Stimulated activated CD4-positive, alpha-beta T cell treated with anti-CD3 and anti-CD28 coated beads, Interleukin-12 subunit alpha, Interleukin-12 subunit beta, amount 100 ng/mL, for 4 hours (primary cell): ENCODE measurements at places on chromosomes 2 and 18.

- no peak for DNase-seq
Measured at GRCh38 chr2:170222298-170222697, 44.4 kb downstream of the MYO3B start.

- no peak for DNase-seq
Measured at GRCh38 chr2:198347349-198347748, 543.0 kb downstream of the PLCL1 start.

DNA sequence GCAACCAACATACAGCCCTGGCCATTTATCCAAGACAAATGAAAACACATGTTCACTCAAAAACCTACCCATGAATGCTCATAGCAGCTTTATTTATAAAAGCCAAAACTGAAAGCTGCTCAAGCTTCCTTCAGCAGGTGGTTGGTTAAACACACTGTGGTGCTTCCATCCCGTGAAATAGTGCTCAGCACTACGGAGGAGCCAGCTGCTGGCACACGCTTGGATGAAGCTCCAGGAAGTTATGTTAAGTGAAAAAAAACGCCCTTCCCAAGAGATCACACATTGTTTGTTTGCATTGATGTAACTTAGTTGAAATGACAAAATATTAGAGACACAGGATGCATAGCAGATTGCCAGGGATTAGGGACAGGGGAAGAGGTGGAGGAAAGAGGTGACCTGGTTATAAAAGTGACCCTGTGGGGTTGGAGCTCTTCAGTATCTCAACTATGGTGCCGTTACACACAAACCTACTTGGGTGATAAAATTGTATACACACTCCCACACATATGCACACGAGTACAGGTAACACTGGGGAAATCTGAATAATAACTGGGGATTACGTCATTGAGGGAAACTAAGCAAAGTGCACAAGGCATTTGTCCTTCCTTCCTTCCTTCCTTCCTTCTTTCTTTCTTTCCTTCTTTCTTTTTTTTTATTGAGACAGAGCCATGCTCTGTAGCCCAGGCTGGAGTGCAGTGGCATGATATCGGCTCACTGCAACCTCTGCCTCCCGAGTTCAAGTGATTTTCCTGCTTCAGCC lies 6.2 kb upstream of the ALPG start:
- DNase-seq = no peak

- DNase-seq = no peak
Measured at GRCh38 chr18:56509656-56510055, 128.7 kb downstream of the TXNL1 start.

DNA sequence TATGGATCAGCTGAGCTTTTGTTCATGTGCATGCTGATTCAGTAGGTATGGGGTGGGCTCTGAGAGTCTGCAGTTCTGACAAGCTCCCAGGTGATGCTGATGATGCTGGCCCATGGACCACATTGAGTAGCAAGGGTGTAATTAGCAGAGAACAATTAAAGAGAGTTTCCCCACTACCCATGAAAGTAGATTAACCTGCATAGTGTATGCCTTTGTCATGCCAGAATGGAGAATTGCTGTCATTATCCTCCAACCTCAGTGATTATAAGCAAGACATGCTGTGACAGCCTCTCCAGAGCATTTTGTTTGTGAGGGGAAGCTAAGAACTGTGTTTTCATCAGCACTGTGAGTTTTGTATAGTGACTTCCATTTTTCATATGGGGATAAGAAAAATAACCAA lies 59.5 kb upstream of the LYPD1 start:
- no peak for DNase-seq

DNA sequence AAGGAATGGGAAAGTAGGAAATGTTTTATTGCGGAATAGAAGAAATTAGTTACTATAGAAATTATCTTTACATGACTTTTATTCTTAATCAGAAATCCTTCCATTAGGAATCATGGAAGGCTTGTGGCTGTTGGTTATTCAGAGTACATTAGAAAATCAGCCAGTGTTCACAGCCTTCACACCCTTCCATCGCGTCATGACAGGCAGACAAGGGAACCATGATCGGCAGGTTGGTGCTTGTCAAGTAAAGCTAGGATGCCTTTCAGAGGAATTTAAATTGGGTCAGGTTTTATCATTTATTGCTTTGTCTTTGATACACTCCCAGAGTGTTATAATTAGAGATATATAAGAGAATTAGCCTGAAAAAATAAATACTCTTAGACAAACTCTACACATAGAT lies 400.6 kb downstream of the THSD7B start:
- DNase-seq = no peak

DNA sequence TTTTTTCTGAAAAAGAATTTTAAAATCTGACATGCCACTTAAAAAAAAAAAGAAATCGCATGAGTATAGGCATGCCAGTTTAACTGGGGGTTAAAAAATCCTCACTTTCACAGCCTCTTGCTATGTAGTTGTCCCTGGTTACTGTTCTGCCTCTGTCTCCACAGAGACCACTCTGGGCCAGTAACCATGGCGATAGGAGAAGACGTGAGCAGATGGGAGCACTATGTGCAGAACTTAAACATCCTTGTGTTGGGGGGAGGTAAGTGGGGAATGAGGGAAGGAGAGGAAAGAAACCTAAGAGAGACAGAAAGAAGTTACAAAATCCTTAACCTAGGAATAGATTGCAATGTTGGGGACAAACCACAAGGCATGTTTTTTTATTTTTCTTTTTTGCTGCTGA lies 75.9 kb upstream of the CYRIA start:
- DNase-seq = no peak

DNA sequence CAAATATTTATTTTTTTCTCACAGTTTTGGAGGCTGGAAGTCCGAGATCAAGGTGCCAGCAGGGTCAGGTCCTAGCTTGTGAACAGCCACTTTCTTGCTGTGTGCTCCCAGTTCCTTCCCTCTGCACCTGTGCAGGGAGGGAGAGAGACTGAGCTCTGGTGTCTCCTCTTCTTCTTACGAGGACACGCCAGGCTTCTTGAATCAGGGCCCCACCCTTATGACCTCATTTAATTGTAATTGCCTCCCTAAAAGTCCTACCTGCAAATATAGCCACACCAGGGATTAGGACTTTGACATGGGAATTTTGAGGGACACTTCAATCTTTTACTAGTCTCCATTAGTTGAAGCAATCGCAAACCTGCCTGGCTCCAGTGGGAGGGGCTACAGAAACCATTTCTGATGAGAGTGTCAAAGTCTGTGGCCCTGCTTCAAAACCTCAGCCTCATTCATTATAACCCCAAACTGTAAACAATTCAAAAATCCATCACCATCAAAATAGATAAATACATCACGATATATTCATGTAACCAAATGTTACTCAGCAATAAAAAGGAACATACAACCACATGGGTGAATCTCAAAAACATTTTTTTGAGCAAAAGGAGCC lies 18.2 kb upstream of the SEH1L start:
- no peak for DNase-seq

GRCh38 chr2:27920148-27920885 lies 29.8 kb downstream of the BABAM2 start:
- DNase-seq = no peak

DNA sequence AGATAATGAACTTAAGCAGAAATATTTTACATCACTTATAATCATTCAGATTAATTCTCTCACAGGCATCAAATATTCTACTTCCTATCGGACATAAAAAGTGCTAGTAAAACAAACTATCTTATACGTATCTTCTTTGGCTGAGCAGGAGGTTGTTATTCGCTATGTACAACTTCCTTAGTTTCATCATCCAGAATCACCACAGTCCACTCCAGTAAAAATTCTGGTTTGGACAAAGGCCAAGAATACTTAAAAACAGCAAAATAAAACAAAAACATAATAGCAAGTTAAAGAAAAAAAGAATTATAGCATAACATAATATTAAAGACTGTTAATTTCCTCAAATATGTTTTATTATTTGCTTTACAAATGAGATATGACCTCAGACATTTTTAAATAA lies 1077.1 kb upstream of the CELF4 start:
- DNase-seq = no peak

DNA sequence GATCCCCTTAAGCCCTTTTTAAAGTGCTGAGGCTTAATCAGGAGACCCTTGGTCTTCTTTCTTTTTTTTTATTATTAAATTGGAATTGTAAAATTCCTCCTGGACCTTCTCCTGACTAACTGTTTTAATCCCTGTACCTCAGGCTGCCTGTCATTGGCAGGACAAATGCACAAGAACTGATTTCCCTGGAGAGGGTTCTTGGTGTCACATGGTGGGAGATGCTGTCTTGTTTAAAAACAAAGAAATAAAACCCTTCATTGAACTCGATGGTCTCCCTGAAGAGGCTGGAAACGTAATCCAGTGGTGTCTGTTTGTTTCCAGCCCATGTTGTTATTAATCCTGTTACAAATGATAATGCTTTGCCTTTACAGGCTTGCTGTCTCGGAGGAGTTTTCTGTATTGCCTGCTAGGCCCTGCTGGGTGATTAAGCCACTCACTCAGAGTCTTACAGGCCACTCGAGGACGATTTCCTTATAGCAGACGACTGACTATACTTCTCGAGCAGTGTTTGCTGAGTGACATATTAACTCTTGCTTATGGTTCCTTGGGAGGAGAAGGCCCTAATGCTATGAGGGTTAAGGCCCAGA lies 100.5 kb upstream of the MGAT5 start:
- DNase-seq = no peak

- DNase-seq = no peak
Measured at GRCh38 chr2:107002735-107003134, 116.8 kb upstream of the ST6GAL2 start.

DNA sequence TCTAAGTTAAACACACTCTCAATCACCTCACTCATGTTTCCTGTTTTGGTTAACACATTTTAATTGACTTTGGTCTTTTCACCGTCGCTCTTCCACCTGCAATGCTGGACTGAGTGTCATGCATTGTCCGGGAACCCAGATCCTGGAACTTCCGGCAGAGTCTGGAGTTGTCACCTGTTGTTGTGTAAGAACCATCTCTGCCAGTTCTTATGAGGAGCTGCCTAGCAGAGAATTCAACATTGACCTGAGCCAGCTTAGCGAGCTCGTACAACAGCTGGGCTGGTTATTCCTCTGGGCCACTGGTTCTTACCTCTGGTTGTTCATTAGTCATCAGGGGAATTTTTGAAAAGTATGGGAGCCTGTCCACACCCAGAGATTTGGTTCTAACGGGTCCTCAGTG lies 75.7 kb downstream of the BCL2L11 start:
- DNase-seq = no peak

DNA sequence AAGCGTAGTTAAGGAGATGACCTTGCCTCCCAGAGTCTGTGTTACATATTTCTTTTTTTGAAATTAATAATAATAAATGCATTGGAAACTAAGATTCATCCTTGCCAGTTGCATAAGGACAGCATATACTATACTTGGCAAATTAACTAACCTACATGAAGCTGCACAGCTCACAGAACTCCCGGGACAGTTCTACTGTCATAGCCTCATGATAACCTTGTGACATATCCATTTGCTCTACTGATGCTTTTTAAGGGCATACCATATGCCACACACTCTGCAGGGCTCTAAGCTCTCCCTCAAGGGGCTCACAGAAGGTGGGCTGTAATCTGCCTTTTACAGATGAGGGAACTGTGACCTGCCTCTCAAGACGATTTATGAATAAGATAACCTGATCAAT lies 3.8 kb downstream of the ITGB1BP1 start:
- DNase-seq = no peak

DNA sequence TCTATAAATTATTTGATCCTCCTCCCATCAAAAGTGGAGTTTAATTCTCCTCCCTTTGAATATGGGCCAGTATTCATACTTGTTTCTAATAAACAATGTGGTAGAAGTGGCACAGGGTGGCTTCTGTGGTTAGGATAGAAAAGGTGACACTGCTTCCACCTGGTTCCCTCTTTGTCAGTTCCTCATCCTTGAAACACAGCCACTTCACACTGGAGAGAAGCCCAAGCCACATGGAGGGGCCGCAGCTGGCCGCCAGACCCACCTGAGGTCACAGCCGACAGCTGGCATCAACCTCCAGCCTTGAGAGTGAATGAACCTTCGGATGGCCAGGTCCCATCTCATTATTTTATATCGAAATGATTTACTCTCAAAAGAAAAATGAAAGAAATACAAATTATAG lies 27.5 kb upstream of the SLC66A3 start:
- DNase-seq = no peak

DNA sequence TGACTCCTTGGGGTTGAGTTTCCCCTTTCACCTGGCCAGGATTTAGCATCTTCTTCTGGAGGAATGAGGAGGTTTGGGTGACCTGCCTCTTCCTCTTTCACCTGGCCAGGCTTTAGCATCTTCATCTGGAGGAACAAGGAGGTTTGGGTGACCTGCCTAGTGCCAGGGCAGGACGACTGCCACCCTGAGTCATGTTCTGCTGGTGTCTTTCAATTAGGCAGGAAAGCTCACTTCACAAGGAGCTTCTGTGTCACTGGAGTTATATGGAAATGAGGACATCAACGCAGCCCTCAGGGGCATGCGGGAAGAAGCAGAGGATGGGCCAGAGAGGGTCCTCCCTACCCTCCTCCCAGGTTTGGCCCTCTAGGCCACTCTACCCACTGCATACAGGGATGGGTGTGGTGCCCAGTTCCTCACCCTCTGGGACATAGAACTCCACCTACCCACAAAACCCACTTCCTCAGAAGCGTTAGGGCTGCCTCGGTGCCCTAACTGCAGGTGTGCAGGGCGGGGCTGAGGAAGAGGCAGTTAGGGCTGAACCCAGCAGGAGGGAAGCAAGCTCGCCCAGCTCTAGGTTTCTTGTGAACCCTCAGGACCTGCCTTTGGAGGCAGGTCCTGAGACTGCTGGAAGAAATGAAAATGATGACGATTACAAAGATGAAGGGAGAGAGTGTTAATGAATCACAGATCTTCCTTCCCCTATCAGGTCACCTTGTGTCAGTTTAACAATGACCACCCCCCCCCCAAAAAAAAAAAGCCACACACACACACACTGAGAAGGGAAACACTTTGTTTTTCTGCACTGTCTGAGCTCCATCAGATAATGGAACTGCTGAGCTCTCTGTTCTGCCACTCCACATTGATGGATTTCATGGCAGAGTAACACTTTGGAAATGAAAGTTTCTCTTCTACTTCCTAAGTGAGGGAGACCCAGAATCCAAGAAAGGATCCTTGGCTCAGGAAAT lies 71.0 kb downstream of the ARL4C start:
- DNase-seq = no peak

- DNase-seq = no peak
Measured at GRCh38 chr18:52465391-52465790, 125.4 kb downstream of the DCC start.

- no peak for DNase-seq
Measured at GRCh38 chr2:133884739-133885381, 316.6 kb upstream of the NCKAP5 start.

DNA sequence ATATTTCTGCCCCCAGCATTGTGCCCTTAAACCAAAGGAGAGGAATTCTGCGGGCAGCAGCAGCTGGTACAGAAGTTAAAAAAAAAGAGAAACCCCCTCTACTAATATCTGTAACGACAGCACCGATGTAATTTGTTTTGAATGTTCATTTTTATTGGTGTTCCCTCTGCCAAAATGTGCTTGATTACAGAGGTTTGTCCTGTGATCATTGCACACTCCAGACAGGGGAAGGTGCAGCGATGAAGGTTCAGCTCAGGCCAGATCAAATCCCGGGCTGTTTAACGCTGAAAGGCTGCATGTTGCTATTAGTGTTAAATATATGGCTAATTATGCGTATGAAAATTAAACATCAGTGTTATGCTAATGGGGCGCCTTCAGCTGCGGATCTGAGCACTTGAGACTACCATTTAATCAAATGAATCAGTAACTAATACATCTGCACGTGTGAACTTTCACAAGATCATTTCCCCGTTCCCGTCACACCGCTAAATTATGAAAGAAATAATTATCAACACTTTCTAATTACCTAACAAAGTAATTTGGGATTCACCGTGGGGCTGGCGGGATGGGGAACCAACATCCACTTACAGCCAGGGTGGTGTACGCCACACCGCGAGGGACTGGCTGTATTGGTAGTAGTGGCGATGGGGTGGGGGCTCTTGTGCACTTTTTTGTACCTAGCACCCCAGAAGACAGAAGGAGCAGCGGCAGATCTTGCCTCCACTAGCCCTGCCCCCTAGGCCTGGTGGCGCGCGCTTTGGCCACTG lies 1.5 kb upstream of the DLX1 start:
- DNase-seq = peak; percentile 2
